ENCODE measurements at places on chromosomes 11 and 22.

DNA sequence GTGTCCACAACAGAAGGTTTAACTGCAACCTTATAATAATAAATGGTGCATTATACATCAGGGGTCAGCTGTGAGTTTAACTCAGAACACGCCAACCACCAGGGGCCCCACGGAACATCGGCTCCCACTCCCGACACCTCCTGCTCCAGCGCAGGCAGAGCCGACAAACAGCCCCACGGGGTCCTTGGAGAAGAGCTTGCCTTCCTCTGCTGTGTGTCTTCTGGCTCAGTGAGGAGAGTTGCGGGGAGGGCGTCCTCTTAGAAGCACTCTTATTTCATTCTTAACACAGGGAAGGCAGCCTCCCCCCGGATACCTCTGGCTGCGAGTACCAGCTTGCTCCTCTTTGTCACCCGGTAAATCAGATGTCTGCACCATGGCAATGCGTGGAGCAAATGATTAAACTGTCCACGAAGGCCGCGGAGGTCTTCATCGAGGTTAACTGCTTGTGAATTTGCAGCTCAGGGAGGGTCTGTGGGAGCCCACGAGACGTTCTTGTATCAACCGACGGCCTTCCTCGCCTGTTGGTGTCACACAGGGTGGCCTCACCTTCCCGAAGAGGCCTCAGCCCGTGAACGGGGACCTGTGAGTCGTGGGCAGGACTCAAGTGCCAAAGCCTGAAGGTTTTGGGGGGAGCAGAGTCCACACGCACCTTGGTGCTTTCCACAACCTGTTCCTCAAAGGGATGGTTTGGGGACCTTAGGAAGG, 464.0 kb downstream of the BRD1 start:
- no peak for DNase-seq

GRCh38 chr22:19503869-19504268, 20.3 kb downstream of the CLDN5 start:
- no peak for DNase-seq

DNA sequence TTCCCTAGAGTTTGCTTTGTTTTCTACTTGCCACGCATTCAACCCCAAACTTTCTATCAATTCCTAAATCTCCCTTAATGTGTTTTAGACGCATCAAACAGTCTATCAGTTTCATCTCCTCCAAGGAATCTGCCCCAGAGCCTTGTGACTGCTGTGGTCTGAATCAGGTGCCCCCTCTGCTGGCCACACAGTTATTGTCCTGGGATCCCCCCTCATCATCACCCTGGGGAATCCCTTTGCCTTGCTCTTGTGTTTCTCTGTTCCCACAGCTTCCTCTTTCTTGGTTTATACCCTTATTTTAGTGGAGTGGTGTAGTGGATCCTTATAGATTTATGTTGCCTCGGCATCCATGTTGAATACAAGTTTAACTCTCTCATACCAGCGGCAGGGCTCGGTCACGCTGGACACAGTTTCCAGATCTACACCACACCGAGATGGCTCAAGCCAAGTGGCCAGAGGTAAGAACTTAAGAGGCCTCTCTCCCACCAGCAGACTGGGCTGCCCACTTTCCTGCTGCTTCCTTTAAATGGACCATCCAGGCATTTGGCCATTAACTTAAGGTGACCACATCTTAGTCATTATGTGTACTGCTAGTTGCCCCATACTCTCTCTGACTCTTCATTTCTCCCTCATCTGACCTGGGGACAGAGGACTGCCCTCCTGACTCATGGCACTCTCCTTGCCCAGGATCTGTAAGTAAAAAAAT, 8.2 kb downstream of the UPB1 start:
- DNase-seq: peak; percentile 58

DNA sequence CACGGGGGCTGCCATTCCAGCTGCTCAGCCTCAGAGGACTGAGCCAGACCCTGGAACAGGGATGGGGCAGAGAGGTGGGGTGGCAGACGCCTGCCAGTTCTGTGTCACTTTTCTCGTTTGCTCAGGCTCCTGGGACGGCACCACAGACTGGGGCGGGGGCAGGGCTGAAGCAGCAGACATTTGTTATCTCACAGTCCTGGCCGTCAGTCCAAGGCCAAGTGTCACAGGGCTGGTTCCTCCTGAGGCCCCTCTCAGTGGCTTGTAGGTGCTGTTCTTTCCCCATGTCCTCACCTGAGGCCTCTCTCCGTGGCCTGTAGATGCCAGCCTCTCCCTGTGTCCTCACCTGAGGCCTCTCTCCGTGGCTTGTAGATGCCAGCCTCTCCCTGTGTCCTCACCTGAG, 24.7 kb downstream of the TPCN2 start:
- no peak for DNase-seq

GRCh38 chr11:104547996-104548661, 350.1 kb downstream of the CASP12 start:
- DNase-seq: no peak

DNA sequence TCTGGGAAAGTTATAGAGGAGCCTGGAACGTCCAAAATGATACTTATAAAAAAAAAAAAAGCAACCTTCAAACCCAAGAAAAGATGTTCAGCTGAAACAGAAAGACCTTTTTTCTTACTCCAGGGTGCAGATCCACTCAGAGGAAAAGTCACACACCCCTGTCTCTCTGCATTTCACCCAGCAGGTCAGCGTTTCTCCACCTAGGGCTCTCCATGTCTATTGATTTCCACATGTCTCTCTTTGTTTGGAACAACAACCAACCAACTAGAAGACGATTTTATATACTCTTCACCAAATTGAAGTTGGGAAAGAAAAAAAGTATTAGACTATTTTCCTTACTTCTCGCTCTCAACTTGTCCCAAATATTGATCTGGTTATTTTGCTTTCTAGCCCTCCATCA, 42.2 kb upstream of the BLID start:
- no peak for DNase-seq

DNA sequence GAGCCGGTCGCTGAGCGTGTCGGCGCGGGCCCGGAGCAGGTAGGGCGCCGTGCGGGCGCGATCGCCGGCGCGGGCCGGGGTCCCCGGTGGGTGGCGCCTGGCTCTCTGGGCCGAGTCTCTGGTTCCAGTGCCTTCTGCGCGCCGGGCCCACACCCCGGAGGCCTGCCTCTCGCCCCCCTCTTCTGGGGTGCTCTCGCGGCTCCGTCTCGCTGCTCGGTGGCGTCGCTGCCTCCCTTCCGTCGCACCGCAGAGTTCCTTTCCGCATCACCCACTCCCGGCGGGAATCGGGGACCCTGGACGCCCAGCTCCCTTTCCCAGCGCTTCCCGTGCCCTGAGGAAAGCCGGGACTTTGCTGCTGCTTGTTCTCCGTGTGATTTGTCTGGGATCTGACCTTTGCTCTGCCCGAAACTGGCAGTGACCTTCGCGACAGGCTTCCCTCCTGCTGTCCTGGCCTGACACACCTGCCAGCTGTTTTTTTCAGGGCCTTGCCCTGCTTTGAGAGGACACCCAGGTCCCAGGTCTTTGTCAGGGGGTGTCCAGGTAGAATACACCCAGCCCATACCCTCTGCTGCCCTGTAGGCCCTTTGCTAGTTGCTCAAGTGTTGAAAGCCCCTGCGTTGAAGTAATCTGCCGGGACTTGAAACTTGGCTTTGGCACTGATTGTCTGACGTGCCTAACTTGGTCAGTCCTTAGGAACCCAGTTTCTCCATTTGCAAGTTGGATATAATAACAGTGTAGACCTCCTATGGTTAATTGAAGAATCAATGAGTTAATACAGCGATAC, 711 bp downstream of the FDX1 start:
- DNase-seq: no peak

GRCh38 chr11:46902694-46903093, 15.7 kb downstream of the LRP4 start:
- no peak for DNase-seq

- no peak for DNase-seq
These were observed 150.7 kb downstream of the CCDC34 start for GRCh38 chr11:27212248-27212780.

DNA sequence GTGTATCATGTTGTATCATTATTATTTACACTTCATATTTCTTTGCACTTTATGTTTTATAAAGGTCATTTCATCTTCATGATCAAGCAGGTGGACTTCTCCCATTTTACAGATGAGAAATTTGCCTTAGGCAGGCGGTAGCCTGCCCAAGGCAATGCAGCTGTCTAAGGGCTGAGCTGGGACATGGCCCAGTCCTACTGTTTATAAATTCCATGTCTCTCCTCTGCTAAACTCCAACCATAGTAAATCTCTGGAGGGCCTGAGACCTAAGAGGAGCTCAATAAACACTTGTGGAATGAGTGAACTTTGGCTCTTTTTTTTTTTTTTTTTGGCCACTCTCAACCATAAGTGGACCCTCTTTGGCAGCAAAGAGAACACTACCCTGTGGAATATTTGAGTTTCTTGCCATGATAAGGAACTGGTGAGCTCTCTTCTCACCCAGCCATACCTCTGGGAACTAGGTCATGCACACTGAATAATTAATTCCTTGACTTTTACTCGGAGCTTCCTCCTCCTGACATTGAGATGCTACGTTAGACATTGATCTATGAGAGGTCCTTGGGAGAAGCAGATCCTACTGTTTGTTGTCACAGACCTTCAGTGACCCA, 29.9 kb downstream of the MICAL2 start:
- no peak for DNase-seq

GRCh38 chr11:109106151-109106906, 315.7 kb upstream of the C11orf87 start:
- no peak for DNase-seq

- DNase-seq: no peak
These were observed 5.1 kb upstream of the CHST1 start for GRCh38 chr11:45670386-45671135.

DNA sequence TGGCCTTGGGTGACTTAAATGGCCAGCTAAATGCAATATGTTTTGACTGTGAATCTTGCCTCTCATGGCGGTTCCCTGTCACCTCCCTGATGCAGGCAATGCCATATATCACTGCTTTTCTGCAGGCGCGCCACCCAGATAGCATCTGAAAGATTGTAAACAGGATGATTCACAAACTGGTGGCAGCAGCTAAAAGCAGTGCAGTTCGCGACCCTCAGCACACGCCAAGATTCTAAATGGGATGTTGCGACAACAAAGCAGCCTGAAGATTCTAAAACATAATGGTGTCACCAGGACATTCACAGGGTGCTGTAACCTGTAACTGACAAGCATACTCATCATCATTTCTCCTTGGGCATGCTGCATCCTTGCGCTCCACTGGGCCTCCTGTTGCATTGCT, 440.4 kb upstream of the CADM1 start:
- no peak for DNase-seq

DNA sequence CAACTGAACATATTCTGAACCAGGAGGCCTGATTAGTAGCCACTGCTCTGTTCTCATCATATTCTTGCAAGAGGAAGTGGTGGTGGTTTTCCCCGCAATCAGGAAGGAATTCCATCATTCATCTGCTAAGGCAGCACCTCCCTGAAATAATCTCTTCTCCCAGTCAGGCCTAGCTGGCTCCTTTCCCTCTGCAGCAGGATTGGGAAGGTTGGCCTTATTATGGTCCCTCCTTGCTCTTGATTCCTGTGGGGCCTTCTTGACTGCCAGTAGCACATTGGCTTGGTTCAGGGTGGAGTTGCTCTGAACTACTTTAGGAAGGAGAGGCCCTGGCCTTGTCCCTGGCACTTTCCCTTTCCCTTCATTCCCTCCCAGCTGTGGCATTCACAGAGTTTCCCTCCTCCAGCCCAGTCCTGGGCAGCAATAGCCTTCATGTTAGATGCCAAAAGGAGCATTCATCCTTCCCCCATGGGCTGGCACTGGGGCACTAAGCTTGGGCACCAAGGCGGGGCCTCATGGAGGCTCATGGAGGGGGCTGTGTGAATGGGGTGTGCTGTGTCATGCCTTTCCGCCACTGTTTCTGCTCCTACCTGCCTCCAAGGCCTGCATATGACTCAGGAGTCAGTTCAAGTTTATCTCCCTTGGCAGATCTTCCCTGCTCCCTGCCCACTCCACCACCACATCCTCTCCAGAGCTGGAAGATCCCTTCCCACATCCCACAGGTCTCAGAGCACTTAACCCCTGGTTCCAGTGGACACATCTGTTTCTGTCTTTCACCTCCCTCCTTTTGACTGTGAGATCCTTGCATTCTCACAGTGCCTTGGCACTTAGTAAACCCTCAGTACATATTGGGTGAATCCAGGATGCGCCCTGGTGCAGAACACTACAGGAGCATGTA, 27.6 kb upstream of the CD44 start:
- DNase-seq: no peak

DNA sequence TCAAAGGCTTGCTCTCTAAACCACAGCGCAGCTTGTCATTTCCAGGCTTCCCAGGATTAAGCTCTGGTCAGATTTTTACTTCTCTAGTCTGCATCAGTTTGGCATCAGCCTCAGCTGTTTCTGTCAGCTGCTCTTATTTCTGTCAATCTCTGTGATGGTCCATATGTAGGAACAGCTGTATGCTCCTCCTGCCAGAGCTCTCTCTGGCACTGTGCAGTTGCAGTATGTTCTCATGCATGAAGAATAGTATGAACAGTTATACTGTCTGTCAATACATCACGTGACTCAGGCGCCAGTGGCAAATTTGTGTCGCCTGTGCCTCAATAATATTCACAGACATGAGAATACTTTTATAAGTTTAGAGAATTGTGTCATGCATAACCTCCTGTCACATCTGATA, 6.7 kb downstream of the OR6M1 start:
- DNase-seq: no peak

DNA sequence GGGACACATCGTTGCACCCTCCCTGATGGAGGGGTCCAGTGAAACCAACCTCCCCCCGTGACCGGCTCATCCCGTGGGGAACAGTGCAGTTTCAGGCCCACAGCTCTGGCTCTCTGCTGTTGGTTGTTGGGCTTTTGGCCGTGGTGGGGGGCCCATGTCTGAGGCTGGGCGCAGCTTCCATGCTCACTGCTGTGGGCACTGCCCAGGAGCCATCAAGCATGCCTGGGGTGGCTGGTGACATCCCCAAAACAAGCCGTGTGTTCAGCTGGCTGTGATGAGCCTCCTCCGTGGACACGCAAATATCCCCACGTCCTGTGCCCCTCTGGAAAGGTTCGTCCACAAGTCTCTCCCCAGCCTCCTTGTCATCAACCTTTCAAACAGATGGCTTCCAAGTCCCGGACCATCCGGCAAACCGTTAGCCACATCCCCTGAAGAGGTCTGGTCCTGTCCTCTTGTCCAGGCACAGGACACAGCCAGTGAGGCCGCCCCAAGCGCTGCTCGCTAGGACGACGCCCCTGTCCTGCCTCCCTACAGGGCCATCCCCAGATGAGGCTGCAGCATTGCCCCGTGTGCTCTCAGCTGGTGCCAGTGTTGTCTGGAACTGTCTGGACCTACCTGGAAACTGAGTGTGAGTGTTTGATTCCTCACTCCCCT, 29.4 kb upstream of the BRSK2 start:
- no peak for DNase-seq

GRCh38 chr11:120024586-120024985, 113.3 kb downstream of the TRIM29 start:
- DNase-seq: no peak

DNA sequence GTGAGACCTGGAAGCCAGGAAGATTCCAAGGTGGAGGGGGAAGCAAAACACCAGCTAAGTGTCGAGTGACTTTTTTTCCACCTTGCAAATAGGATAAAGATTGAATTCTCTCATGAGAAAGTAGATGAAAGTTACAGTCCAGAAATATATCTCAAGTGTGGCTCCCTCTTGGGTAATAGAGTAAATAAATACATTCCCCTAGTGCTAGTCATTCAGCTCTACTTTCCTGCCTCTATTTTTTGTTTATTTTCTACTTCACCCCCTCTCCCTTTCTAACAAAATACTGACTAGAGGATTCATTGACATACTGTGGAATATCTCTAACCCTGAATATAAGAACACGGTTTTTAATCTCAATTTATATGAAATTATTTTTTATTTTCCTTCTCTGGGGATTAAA, 19.2 kb upstream of the OOSP4B start:
- no peak for DNase-seq

- no peak for DNase-seq
These were observed 74.0 kb downstream of the NAV2 start for GRCh38 chr11:19786644-19787043.

GRCh38 chr11:126318574-126319373, 14.9 kb downstream of the DCPS start:
- DNase-seq: no peak

All from activated CD4-positive, alpha-beta T cell treated with anti-CD3 and anti-CD28 coated beads, Interleukin-2, amount 50 U/mL, for 1 hour (primary cell).